Germinal center (tissue), 1 donor: ENCODE measurements at places on chromosomes 2 and 18.

GRCh38 chr2:219059725-219060682 is 717 bp downstream of the IHH start:
- no peak for DNase-seq

- no peak for DNase-seq
Observed at GRCh38 chr2:236341721-236342120, 77.5 kb upstream of the ASB18 start.

- DNase-seq, result no peak
Observed at GRCh38 chr2:18132697-18133096, 254.2 kb downstream of the KCNS3 start.

- no peak for DNase-seq
Observed at GRCh38 chr2:170721678-170722077, 6.5 kb downstream of the SP5 start.

GRCh38 chr2:11750917-11751316 is 4.5 kb downstream of the LPIN1 start:
- DNase-seq, result no peak

DNA sequence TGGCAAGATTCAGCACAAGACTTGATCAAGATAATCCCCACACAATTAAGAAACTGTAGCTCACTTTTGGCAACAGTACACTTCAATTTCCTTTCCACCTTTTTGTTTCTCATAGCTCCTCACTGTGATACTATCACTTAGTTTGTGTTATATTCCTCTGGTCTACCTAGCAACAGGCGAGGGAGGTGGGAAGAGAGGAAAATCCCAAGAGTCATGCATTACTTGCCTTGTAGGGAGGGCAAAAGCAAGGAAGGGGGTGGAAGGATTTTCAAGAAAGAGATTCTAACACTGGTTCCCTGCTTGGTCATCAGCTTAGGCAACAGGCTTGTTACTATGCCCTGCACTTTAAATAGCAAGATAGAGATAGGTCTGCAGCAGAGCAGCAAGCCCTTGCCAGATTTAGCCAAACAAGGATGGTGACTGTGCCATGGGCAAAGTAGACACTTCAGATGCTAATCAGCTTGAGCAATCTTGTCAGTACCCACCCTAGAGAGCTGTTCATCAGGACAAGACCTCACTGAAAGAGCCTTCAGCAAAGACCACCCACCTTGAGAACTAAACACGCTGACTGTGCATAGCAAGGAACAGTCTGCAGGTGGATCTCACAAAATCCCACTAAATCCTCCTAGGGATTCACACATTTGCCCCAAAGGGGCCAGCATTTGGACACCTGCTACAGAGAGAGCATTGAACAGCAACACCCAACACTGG is 134.6 kb downstream of the MBD2 start:
- no peak for DNase-seq

GRCh38 chr2:97848306-97848705 is 134.9 kb downstream of the ZAP70 start:
- no peak for DNase-seq

DNA sequence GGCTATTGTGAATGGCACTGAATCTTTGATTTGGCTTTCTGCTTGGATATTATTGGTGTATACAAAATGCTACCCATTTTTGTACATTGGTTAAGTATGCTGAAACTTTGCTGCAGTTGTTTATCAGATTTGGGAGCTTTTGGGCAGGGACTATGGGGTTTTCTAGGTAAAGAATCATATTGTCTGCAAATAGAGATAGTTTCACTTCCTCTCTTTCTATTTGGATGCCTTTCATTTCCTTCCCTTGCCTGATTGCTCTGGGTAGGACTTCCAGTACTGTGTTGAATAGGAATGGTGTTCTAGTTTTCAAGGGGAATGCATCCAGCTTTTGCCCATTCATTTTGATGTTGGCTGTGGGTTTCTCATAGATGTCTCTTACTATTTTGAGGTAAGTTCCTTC is 489.1 kb upstream of the LRATD1 start:
- no peak for DNase-seq

GRCh38 chr2:96869281-96869821 is 529 bp downstream of the SEMA4C start:
- no peak for DNase-seq

DNA sequence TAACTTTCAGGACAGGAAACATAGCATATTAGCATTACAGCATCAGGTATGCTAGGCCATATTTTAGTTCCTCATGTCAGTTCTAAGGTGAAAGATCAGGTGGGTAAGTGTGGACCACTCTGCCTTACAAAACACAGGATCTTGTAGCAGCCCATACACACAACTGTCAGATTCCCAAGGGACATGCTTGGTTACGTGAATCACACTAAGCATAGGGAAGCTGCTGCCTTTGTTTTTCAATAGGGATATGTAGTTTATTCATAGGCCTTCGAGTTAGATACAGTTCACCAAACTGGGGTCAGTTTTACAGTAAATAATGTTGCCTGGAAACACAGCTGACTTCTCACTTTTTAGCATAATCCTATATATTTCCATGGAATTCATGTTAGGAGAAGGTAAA is 116.1 kb upstream of the OTX1 start:
- no peak for DNase-seq

DNA sequence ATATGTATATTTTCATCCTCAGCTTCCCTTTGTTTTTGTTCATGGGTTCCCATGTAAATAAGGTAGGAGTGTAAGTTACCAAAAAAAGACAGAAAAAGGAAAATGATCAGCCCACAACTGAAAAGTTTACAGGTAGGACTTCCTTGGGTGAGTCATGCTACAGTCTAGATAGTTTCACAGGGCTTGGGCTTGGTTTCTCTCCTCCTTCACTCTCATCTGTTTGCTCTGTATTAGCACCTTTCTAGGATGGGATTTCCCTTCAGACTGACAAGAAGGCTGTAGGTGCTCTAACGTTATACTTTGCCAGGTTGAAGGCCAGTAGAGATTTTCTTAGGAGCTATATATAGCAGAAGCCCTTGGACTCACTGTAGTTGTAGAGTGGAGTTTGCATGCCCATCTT is 57.9 kb downstream of the FAM171B start:
- no peak for DNase-seq

GRCh38 chr2:43136011-43136799 is 90.2 kb downstream of the ZFP36L2 start:
- DNase-seq, result no peak
